Inflammatory macrophage treated with lipopolysaccharide for 1 hour (primary cell): ENCODE measurements at places on chromosomes 4 and X.
A peak's percentile ranks its signal among the peaks of the same experiment; 100 is the strongest.

DNA sequence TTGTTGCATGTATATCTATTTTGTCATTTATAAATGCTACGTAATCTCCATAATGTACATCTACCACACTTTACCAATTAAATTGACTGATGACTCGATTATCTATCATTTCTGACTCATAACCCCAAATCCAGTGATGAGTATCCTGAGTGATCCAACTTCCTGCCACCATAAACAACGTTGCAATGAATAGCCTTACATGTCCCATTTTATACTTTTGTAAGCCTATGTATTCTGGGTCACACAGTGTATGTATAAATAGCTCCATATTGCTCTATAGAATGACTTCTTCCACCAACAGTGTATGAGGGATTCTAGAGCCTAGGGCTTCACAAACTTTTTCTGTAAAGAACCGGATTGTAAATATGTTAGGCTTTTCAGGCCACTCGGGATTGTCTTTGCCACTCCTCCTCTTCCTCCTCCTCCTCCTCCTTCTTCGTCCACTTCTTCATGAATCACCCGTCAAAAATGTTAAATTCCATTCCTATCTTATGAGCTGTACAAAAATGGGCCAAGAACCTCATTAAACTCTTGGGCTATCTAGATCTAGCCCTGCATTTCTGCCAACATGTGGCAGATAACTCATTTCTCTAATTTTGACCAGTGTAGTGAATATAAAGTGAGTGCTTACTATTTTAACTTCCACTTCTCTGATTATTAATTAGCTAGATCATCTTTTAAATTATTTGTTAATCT, 672.2 kb upstream of the AMOT start:
- no peak for DNase-seq

DNA sequence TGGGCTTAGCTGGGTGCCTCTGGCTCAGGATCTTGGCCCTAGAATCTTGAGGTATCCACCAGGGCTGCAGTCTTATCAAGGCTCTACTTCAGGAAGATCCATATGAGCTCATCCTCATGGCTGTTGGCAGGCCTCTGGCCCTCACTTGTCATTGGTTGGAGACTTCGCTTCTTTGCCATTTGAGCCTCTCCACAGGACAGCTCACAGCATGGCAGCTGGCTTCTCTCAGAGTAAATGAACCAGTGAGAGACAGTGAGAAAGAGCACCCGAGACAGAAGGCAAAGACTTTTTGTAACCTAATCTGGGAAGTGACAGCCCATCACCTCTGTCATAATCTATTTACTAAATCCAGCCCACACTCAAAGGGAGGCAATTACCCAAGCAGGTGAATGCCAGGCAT, 236.8 kb downstream of the GPAT3 start:
- DNase-seq = no peak

- DNase-seq = peak; percentile 2
These were observed 756.1 kb downstream of the SH3BGRL start for GRCh38 chrX:81957900-81958545.

DNA sequence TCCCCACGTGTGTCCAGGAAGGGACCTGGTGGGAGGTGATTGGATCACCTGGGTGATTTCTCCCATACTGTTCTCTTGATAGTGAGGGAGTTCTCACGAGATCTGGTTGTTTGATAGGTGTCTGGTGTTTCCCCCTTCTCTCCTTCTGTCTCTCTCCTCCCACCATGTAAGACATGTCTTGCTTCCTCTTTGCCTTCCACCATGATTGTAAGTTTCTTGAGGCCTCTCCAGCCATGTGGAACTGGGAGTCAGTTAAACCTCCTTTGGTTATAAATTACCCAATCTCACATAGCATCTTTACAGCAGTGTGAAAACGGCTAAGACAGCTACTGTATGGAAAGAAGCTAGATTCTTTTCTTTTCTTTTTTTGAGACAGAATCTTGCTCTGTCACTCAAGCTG, 21.6 kb upstream of the FGG start:
- no peak for DNase-seq

DNA sequence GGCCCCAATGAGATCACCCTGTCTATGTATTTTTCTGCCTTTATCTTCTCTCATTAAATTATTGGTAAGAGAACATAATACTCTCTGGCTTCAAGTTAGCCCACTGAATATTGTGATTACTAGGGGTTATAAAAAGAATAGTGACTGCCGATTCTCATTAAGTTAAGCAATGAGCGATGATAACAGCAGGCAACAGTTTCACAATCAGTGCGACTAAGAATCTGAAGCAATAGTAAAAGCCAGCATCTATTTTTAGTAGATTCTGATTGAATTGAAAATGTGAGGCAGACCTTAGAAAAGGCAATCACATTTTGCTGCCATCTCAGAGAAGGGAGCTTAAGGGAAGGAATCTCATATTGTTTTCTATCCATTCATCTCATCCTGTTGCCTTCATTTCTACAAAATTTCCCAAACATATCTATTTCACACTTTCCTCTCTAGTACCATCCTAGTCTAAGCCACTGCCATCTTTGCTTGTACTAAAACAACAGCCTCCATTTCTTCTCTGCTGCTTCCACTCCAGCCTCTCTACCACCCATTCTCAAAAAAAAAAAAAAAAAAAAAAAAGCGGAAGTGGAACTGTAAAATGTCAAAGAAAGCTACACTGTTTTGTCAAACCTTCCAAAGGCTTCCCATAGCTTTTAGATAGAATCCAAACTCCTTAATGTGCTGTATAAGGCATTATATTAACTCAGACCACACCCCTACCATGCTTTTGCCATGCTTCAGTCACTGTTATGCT, 17.4 kb downstream of the GABRA4 start:
- peak; percentile 61 for DNase-seq

DNA sequence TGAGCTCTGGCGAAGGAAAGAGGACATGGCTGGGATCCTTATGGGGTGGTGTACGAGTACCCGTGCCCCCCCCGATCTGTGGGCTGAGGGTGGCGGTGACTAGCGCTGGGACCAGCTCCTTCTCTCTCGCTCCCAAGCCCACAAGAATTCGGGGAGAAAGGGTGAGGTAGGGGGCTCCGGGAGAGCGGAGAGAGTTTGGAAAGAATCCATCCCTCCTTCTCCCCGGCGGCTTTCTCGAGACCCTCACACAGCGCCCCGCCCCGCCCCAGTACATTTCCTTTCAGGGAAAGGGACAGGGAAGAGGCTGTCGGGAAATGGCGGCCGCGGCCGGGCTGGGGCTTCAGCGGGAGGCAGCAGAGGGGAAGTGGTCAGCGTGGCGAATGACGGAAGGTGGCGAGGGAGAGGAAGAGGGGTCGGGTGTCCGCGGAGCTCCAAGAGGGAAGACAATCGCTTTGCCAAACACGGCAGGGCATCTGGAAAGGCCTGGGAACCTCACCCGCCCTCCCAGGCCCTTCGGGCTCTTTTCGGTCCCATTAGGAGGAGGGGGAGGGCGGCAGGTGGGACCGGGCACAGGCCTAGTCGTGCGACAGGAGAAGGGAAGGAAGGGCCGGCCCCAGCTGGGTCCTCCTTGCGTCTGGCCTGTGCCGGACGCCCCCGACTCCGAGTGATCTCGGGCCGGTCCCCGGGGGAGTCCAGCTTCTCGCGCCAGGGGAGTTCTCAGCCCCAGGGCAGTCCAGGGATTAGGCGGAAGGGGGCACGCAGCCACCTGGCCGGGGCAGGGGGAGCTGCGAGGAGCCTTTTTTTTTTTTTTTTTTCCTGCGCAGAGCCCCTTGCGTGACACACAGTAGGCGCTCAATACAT, 10.2 kb downstream of the HNRNPH2 start:
- peak; percentile 40 for DNase-seq

DNA sequence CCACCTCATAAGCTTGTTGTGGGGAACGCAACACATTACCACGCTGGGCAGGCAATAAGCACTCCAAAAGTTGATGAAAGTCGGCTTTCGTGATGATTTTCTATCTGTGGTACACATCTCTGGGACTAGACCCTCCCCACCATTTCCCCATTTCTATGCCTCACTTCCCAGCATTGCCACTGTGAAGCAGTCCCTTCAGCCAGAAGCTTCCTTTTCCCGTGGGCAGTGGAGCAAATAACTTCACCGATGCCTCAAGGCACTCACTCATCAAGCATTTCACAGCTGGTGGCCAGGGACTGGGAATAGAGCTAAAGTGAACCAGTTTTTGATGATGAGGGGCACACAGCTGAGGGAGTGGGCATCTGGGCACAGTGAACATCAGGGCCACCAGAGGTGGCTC, 18.9 kb downstream of the C4orf50 start:
- DNase-seq = no peak

- no peak for DNase-seq
These were observed 9.5 kb downstream of the FHDC1 start for GRCh38 chr4:152945639-152946038.

- no peak for DNase-seq
These were observed 105.1 kb upstream of the ANXA10 start for GRCh38 chr4:167987285-167987684.

DNA sequence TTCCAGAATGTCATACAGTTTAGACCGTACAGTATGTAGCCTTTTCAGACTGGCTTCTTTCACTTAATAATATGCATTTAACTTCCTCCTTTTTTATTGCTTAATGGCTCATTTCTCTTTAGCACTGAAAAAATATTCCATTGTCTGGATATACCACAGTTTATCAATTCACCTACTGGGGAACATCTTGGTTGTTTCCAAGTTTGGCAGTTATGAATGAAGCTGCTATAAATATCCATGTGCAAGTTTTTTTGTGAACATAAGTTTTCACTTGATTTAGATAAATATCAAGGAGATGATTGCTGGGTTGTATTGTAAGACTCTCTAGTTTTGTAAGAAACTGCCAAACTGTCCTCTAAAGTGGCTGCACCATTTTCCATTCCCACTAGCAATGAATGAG, 375.5 kb downstream of the PCDH18 start:
- no peak for DNase-seq

- no peak for DNase-seq
These were observed 454.7 kb downstream of the IL15 start for GRCh38 chr4:142091085-142091513.

DNA sequence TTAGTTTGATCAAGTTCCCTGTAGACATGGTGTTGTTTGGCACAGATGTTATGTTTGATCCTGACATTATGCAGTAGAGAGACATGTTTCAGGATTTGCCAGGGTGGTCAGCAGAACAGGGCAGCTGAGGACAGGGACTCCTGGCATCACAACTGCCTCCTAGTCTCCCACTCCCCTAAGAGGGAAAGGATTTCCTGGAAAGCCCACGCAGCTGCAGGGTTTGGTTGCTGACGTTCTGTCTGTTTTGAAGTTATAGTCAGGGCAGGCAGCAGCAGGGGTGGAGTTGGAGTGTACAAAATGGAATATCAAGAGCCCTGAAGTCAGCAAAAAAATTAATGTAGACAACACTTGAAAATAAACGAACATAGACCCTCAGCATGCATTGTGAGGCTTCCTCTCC, 125.4 kb downstream of the CPE start:
- no peak for DNase-seq

GRCh38 chrX:117522725-117523700, 593.6 kb downstream of the KLHL13 start:
- no peak for DNase-seq

GRCh38 chrX:118688935-118689334, 38.5 kb upstream of the IL13RA1 start:
- no peak for DNase-seq

GRCh38 chr4:139776235-139776634, 110.6 kb downstream of the MGST2 start:
- DNase-seq = no peak

DNA sequence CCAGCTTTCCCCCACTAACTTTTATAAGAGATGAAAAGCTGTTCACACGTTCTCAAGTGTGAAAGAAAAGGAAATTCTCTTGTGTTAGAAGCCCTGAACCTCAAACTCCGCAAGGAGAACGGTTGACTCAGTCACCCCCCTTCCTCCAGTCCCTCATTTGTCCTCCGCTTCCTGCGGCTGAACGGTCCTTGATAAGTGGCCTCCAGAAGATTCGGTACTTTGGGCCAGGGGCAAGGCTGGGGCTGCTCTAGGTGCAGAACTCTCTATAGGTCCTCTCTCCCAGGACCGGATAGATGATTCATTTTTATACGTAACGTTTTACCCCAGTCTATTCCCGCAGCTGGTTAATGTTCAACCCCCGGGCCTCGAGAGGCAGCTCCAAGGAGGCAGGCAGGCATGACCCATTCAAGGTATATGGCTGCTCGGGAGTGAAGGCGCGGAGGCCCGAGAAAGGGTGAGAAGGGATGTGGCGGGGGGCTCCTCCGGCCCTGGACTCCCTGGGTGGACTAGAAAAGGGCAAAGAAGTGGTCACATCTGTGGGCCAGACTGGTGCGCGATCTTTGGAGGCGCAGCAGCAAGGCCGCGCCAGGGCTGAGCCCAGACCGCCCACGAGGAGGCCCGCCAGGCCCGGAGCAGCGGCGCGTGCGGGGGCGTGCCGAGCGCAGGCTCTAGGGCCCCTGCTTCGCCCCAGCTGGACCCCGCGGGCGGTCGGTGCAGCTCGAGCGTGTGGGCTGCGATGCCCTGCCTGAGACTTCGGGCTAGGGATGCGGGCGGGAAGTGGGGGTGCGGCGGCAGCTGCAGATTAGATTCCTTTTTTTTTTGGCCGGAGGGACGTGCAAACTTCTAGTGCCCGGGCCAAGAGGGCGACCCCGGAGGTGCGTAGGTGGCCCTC, 11.7 kb downstream of the PITX2 start:
- DNase-seq = no peak

DNA sequence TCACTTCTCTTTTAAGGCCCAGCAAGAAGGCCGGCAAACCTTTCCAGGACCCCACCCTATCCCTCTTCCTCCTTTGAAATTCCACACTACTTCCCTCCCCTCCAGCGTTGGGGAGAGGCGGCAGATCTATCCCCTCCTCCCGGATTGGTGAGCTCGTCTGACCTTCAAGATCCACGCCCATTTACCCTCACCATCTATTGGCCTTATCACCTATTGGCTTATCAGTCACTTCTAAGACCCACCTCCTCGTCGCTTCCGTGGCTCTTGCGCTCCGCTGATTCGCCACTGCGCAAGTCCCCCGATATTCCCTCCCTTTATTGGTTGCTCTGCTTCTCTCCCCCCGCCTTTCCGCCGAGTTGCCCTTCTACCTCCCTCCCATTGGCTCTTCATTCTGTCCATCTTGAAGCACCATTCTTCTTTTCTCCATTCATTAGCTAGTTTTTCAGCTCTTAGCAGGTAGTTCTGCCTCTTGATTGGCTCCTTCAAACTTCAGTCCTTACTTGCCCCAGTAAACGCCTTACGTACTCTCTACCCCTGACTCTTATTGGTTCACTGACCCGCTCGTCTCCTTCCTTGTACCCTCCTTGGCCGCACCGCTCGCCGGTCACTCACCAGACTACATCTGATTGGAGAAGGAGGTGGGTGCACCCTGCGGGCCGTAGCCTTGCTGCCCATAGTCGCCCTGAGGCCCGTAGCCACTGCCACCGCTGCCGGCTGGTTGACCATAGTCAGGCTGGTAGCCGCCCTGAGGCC, 4.8 kb upstream of the PRICKLE3 start:
- DNase-seq = peak; percentile 90

GRCh38 chr4:17480210-17480927, 31.5 kb downstream of the QDPR start:
- DNase-seq = no peak

GRCh38 chrX:130162094-130162735, 3.4 kb downstream of the AIFM1 start:
- no peak for DNase-seq

- DNase-seq = no peak
These were observed 26.2 kb upstream of the SCRG1 start for GRCh38 chr4:173424899-173425805.

- DNase-seq = no peak
These were observed 610.7 kb upstream of the ADGRL3 start for GRCh38 chr4:60589425-60589824.
